ENCODE measurements at places on chromosomes 3 and 15.
A peak's percentile ranks its signal among the peaks of the same experiment; 100 is the strongest.

GRCh38 chr3:107651782-107652181, 129.0 kb downstream of the BBX start:
- DNase-seq = no peak

DNA sequence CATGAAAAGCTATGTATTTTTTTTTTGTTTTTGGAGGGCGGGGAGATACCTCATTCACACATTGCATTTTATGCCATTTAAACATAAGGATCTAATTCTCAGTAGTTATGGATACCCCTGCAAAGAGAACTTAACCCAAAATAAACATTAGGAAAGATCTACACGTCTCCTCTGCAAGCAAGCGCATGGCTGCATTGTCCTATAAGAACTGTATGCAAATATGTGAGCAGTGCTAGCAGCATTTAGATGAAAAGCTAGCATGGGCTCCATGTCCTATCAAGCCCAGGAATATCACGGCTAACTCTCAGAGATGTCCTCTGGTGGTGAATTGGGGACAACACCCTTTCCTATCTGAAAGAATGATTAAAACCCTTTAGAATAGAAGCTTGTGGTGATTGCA, 292.8 kb downstream of the MEX3B start:
- no peak for DNase-seq

DNA sequence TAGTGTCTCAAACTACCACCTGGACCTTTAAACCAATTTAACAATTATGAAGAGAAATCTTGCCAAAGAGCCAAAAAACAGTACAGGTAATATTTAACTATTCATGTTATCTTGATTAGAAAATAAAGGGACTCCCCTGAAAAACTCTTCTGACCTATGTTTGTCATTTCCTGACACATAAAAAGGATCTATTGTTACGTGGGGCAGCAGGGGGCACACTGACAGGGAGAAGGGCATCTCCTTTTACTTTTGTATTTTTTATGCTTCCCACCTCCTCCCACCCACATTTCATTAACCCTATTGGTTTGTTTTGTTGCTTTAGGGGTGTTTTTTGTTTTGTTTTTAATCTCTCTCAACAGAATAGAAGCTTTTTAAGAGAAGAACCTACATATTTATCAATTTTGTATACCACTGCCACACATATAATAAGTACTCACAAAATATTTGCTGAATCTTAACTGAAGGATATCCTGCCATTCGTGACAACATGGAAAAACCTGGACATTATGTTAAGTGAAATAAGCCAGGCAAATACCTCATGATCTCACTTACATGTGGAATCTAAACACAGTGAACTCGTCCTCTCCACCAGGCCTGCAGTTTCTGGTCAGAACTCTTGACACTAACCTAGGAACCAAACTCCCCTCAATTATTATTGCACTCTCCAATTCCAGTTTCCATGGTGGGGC, 17.7 kb downstream of the STAG1 start:
- no peak for DNase-seq

DNA sequence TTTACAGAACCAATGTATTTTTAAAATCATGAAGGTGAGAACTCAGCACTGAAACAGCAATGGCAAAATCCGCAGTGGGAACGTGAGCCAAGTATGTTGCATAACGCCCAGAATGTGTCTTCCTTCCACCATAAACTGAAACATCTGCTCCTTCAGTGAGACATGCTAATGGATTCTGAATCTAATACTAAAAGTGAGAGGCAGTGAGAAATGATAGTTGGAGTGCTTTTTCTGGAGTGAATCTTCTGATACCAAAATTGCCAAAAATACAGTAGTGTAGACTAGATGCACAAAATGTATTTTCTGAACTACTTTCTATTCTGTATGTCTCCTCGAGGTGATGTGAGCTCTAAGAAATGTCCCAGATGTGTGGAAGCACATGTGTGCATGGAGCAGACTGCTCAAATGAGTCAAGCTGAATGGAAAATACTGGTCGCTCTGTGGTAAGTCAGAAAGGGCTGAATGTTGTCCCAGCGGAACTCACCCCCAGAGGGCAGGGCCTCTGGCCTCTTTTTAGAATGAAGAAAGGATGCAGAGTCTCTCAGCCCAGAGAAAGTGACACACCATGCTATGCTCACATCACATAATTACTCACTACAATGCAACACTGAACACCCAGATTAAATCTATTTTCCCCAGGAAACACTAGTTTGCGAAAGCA, 73.0 kb downstream of the ATP10A start:
- peak; percentile 34 for DNase-seq

GRCh38 chr3:177317247-177317646, 120.0 kb upstream of the TBL1XR1 start:
- DNase-seq = no peak

DNA sequence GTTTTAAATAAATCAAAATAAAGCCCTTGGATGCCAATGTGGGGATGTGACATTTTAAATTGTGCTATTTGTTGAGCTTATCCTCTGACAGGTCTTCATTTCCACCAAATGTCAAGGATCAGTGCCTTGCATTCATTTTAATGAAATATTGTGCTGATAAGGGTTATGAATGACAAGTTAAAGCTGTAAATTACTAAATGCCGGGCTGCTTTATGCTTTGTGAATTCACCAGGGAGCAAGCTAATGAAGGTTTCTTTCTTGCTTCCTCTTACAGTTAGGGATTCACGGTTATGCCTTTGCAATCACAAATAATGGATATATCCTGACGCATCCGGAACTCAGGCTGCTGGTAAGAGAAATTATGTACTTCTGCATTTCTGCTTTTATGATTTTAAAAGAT, 81.7 kb downstream of the LRTM1 start:
- DNase-seq = no peak
